ENCODE measurements at places on chromosomes 3 and 15. TPM values are rescaled to one million over a fixed set of nuclear protein-coding genes. Genes with fewer than 3 reads are reported as not detected.

The DAPK2 gene
- 2.4 TPM for total RNA-seq

The CLDN16 gene
- total RNA-seq, result 0.06 TPM

The SLC28A1 gene
- total RNA-seq, result 0.05 TPM

The PP2D1 gene
- not detected for total RNA-seq

The RLBP1 gene
- not detected for total RNA-seq

The UNC45A gene
- 58.6 TPM for total RNA-seq

The CAMKV gene
- total RNA-seq, result 0.29 TPM

The WDR93 gene
- 0.28 TPM for total RNA-seq

The C3orf49 gene
- total RNA-seq, result not detected
